Stimulated activated CD4-positive, alpha-beta T cell treated with anti-CD3 and anti-CD28 coated beads, Interleukin-15, amount 100 ng/mL, for 48 hours (primary cell): ENCODE measurements at places on chromosomes 7 and 10.

DNA sequence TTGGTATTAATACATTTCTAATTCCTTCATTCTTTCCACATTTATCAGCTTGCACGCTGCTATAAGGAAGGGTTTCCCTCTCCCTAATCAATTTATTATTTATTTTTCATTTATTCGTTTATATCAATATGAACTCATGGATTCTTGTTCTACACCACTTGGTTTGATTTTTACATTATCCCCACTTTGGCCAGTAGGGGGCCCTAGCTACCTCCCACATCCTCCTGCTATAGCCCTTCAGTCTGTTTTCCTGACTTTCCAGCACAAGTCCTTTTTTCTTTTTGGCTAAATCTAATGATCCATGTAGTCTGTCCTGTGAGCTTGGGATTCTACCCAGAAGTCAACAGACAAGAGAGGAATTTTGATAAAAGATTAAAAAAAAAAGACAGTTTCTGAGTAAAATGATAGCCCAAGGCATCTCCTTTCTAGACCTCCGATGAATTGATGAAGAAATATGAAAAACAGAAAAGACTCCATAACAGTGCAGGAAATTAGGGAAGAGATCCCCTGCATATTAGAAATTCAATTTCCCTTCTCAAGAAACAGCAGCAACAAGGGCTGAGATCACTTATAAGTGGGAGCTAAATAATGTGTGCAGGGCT lies 47.7 kb downstream of the LYZL2 start:
- DNase-seq: no peak

GRCh38 chr10:78229950-78230675 lies 196.4 kb downstream of the RPS24 start:
- no peak for DNase-seq

DNA sequence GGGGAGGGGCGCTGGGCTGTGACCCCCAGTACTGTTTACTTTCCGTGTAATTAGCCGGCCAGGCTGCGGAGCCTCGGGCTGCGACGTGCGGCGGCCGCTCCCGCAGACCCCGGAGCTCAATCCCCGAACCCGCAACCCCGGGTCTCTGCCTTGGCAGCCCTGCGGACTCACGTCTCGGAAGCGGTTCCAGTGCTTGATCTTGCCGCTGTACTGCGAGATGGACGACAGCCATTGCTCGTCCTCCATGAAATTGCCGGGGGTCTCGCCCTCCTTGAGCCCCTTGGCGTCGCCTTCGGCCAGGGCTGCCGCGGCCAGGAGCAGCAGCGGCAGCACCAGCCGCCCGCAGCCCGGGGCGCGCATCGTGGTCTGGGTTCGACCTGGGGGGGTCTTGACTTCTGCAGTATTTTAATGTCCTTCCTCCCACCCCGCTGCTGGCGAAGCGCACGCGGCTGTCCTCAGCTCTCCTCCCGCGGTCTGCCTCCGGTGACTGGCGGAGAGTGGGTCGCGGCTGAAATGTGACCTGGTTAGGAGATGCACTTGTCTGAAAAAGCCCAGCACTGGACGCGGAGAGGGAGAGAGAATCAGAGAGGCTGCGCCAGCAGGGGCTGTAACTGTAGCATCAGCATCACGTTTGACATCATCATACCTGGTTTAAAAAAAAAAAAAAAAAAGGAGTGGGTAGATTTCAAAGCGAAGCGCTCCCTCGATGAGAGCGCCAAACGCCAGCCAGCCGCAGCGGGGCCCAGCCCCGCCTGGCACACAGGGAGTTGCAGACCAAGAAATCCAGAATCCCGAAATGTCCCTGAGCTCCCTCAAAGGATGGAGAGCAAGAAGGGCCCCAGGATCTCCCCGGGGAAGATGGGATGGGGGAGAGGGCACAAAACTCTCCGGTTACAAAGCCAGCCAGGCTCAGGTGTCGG lies at the start of gene SPOCK2:
SPOCK2 (minus strand) TSS at position 583 of the 920 bp plus-strand sequence; CDS start at position 360, 223 bp downstream.
- DNase-seq: peak; percentile 48

- DNase-seq: no peak
Observed at GRCh38 chr10:7485799-7486198, 75.0 kb upstream of the SFMBT2 start.

DNA sequence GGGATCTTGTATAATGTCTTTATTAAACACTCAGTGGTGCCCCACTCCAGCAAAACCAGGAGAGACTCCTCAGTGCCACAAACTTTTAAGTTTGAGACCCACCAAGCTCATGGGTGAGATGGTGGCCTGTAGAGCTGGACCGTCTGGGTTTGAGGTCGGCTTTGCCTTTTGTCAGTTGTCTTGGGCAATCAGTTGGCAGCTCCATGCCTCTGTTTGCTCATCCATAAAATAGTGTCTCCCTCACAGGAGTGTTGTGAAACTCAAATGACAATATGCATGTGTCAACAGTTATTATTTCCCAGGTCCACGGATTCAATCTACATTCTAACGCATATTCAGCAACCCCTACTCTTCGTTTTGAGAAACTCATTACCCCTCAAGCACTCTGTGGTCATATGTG lies 367.8 kb upstream of the C7orf33 start:
- DNase-seq: no peak

DNA sequence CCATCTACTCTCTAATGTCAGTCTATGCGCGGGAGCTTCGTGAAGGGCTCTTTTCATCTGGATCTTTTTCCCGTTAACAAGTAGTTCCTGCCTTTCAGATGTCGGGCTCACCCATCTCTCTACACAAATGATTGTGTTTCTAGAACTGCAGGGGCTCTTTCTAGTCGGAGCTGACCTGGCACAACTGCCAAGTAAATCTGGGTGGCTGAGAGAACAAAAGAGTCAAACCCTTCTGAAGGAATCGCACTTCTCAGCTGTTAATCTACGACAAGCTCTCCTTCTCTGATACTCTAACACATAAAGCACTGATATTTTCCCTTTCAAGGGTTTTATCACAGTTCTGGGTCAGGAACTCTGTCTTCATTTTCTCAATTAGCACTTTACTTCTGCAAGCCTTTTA lies 144.7 kb downstream of the NRP1 start:
- no peak for DNase-seq

GRCh38 chr7:68613405-68613804 lies 984.9 kb upstream of the AUTS2 start:
- DNase-seq: no peak

GRCh38 chr7:32126843-32127242 lies 56.6 kb upstream of the PDE1C start:
- DNase-seq: no peak

DNA sequence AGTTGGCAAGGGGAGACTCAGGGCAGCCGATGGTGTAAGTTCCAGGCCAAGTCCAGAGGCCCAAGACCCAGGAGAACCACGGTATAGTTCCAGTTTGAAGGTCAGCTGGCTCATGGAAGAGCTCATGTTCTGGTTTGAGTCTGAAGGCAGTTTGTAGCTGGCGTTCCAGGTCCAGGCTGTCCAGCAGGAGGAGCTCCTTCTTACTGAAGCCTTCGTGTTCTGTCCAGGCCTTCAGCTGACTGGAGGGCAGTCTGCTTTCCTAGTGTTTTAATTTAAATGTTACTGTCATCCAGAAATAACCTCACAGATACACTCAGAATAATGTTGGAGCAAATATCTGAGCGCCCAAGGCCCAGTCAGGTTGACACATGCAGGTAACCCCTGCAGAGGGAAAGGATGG lies 4.2 kb downstream of the SUN1 start:
- DNase-seq: no peak

DNA sequence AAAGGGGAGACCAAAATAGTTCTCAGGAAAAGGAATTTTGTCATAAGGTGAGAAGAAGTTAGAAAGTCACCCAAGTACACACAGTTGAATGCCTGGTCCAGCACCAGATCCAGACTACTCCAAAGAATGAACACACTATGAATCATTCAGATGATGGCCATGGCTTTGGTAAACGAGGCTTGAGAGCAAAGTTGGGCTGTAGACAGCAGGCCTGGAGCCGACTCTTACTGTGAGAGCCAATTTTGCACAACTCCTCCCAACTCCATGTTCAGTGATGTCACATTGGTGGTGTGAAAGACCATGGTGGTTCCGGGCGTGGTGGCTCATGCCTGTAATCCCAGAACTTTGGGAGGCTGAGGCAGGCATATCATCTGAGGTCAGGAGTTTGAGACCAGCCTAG lies 131.6 kb downstream of the PKD1L1 start:
- no peak for DNase-seq

DNA sequence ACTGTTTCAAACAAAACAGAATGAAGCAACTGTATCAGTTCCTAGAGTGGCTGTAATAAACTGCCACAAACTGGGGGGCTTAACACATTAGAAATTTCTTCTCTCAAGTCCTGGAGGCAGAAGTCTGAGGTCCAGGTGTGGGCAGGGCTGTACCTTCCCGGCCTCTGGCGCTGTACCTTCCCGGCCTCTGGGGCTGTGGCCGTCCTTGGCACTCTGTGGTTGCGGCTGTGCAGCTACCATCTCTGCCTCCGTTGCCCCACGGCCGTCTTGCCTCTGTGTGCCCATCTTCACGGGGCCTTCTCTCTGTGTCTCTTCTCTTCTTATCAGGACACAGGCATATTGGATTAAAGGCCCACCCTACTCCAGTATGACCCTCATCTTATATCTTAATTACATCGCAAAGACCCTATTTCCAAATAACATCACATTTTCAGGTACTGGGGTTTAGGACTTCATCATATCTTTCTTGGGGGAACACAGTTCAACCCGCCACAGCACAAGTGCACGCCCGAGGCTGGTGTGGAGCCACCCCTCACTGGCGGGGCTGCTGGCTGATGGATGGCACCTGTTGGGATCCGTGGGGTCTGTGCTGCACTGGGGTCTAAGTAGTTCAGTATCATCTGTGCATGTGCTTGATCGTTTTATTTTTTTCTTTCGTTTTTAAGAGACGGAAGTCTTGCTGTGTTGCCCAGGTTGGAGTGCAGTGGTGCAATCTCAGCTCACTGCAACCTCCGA lies 123.2 kb downstream of the ACTR3B start:
- DNase-seq: no peak

- no peak for DNase-seq
Observed at GRCh38 chr7:116876664-116877442, 14.5 kb downstream of the CAPZA2 start.

GRCh38 chr10:107364872-107365271 lies 200.4 kb upstream of the SORCS1 start:
- no peak for DNase-seq

DNA sequence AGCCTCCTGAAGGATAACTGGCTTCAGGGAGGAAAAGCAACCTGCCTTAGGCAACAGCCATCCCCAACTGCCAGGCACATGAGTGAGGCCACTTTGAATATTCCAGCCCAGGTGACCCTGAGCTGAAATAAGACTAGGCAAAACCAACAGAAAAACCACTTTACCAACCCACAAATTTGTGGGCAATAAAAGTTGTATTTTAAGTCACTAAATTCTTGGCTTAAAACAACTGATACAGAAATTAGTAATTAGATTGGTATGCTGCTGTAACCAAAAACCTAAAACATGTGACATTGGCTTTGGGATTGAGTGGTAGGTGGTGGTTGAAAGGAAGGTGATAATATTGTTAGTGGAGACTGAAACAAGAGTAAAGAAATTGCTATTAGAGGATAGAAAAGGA lies 39.9 kb downstream of the ABCB4 start:
- DNase-seq: no peak

DNA sequence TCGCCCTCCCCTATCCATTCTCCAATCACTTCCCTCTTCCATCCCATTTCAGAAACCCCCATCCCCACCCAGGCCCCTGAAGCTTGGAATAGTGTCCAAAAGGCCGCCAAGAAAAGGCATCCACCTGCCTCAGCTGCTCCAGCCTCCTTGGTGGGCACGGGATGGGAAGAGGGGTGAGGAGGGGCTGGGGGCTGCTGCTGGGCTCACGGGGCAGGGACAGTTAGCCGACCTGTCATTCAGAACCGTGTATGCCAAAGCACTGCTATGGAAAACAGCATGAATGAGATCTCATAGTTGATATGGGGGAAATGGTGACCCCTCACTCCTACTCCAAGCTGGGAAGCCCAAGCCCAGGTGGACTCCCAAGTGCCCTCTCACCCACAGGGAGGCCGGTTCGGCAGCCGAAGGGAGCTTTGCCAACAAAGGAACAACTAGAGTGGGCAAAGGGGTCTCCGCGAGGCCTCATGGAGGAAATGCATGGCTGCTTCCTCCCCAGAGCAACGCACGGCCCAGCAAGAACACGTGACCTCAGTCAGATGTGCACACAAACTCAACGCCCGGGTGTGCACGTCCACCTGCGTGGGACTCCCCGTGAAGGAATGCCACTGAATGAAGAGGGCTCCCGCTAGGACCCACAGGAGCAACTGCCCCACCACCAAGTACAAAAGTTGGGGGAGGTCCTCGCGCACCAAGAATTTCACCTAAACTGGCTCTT lies 52.5 kb downstream of the EBF3 start:
- no peak for DNase-seq

DNA sequence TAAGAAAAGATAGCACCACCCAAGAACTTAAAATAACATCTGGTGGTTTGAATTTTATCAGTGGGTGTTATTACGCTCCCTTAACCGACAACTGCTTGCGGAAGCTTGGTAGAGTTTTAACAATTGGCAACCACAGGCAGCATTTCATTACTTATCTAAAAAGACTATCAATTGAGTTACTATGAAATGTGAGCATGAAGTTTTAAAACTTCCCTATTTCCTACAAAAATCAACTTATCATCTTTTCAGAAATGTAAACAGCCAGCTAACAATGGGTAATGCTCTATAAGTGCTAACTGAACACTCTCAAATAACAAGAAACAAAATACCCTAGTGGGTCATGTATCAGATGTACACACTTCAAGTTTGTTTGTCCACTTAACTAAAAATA lies 68.8 kb downstream of the OSBPL3 start:
- DNase-seq: peak; percentile 25

- no peak for DNase-seq
Observed at GRCh38 chr10:96222441-96222840, 48.9 kb downstream of the BLNK start.

DNA sequence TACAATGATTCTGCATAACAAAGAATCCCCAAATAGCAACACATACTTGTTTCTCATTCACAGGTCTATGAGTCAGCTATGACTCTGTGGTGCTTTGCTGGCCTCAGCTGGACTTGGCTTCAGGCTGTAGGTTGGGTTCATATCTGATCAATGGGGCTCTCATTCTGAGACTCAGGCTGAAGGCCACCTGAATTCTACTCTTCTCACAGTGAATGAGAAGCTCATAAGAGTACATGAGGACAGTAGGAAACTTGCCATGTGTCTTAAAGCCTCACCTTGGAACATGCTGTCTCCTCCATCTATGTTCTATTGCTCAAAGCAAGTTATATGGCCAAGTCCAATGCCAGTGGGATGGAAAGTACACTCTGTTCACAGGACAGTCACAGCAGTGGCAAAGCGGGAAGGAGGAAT lies 292.9 kb downstream of the BMPER start:
- DNase-seq: no peak

DNA sequence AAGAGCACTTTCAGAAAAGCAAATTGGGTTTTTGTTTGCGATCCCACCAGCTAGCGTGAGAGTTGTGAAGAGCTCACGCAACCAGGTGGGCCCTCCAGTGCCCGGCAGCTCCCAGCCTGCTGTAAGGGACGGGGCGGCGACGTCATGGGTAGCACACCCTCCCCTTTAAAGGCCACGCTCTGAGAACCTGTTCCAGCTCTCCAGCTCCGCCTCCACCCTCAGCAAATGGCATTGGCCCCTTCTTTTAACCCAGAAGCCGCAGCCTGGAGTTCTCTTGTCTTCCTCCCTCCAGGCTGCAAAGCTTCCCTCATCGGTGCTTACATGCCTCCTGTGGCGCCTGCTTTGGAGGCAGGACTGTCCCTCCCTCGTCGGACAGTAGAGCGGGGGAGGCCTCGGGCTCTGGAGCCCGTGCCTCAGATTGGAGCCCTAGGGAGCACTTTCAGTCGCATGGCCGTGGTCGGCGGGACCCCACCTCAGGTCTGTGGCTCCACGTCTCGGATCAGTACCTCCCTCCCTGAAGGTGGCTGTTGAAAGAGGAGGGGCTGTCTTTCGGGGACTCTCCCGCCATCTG lies 32.9 kb downstream of the WIPI2 start:
- DNase-seq: no peak

- DNase-seq: no peak
Observed at GRCh38 chr7:22184549-22185199, 172.3 kb downstream of the RAPGEF5 start.
